CD4-positive, alpha-beta T cell treated with Interleukin-15 for 4 hours (primary cell): ENCODE measurements at places on chromosomes 4 and X.

DNA sequence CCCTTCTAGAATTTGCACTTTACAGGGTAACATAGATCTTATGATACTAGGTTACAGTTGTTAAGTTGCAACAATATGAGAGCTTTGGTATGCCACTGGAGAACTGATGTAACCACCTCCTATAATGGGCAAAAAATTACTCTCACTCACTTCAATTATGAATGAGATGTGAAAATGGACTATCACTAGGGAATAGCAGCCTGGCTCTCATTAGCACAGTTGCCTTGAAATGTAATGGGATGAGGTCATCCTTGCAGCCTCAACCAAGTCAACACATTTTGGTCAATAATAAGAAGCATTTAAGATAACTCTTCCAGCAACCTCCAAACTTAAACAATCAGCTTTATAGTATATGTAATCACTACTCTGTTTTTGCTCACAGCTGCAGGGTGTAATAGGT is 69.4 kb downstream of the TBC1D9 start:
- no peak for DNase-seq

- DNase-seq = no peak
Measured at GRCh38 chrX:116239944-116240840, 69.6 kb downstream of the AGTR2 start.

- DNase-seq = no peak
Measured at GRCh38 chrX:1102786-1103185, 109.7 kb downstream of the CRLF2 start.

DNA sequence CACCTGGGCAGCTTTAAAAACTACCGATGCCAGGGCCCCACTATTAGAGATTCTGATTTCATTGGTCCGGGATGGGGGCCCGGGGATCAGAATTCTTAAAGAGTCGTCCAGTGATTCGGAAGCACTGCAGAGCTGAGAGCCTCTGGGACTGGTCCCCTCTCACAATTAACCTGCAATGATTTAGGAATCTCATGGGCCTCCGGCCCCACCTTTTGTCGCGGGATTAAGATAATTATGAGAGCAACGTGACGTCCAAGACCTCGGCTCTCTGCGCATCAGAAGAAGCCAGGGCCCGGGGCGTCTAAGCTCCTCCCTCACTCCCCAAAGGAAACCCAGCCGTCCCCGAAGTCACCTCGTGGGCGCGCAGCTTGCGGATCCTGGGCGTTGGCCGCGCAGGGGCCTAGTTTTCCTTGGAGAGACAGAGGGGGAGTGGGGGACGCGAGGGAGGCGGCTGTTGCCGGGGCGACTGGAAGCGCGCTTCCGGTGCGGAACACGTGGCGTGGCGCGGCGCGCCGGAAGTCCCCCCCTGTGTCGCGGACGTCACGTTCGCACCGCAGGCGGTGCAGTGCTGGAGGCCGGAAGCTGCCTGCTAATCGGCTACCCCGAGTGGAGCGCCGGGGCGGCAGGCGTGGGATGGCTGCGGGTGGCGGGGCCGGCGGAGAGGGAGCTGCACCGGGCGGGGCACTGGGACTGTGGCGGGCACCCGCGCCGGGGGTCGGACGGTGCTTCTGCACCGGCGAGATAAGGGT is at the start of gene GEMIN8:
Gene GEMIN8 (minus strand): TSS at position 468 of the 749 bp plus-strand sequence. CDS start 8,414 bp downstream, outside the sequence.
- DNase-seq = peak; percentile 77

- DNase-seq = no peak
Measured at GRCh38 chrX:120235284-120235683, 15.3 kb upstream of the ZBTB33 start.

DNA sequence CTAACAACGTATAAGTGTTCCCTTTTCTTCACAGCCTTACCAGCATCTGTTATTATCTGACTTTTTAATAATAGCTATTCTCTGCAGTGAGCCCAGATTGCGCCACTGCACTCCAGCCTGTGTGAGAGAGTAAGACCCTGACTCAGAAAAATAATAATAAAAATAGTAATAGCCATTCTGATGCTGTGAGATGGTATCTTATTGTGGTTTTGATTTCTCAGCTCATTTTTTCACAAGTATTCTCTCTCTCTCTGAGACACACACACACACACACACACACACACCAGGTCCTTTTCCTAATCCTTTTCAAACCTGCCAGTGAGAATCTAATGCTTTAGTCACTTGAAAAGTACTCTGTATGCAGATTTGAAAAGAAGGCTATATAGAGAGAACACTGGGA is 89.8 kb downstream of the CHIC2 start:
- DNase-seq = no peak

DNA sequence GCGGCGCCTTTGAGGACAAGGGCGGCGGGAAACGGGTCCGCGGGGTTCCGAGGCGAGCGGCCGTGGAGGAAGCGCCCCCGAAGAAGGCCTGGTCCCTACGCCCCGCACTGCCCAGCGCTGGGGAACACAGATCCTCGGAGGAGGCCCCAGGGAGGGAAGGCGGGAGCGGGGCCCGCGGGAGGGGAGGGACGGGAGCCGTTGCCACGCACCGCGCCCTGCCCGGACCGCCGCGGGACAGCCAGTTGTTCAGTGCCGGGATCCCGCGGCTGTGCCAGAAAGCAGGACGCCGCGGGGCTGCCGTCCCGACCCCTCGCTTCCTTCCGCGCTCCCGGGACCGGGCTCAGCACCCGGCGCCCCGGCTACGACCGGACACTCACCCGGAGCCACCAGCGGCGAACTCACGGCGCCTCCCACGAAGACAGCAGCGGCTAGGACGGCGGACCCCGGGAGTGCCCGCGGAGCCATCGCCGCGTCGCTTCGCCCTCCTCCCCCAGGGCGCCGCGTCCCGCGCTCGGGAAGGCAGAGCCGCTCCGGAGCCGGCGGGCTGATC is 278 bp downstream of the RELL1 start:
- peak; percentile 18 for DNase-seq

DNA sequence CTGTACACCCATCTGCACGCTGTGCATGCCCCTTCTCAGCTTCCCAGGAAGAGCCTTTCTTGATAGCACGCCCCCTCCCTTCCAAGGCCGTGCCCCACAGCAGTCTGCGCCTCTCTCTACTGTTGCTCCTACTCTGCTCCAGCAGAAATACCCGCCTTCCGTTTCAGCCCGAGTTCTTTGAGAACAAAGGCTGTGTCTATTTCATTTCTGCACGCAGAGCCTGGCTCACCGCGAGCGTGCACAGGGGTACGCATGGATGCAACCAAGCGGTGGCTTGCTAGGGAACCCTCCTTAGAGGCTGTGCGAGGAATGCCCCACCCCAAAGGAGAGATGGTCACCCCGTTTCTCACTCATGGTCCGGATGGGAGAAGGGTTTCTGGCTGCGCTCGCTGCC is 485 bp downstream of the AADAT start:
- DNase-seq = no peak

DNA sequence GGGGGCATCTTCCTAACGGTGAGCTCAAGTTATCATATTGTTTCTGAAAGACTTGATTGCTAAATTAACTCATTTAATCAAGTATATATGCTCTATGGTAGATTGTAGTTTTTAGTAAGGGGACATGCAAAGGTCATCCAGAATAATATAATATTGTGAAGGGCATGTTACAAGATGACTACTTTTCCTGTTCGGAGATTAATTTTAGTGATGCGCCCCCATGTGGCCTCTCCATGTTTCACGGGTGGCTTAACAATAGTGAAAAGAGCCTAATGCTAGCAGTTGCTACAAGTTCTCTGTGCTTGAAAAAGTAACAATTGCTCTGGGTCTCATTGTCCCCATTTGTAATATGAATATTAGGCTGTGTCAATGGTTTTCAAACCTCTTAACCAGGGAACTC is 12.2 kb downstream of the SMPX start:
- DNase-seq = peak; percentile 22
